ENCODE measurements at places on chromosomes 7 and 10.

- no peak for DNase-seq
These were observed 163.2 kb downstream of the JAZF1 start for GRCh38 chr7:28017372-28017771.

DNA sequence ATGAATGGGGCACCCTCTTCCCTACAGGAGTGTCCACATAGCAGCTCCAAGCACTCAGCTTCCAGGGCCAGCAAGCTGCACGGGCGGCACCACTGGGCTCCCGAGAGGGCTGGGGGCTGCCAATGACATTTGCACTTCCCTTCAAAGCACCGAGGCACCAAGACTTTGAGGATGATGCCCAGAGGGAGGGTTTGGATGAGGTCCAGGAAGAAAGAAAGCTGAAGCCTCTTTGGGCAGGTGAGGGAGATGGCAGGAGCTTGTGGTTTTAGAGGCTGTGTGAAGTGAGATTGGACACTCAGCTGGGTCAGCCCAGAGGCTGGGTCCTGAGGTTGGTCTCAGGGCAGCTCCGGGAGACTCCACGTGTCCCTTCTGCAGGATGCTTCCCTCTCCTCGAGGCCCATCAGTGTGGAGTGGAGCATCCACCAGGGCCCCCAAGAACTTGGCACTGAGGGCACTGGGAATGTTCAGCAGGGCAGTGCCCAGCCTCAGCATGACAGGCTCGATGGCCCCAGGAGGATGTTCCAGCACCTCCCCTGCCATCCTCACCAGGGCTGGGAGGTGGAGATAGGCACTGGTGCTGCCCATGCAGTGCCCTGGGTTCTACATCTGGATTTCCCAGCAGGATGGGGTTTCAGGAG lies 54.9 kb upstream of the IGFBP3 start:
- DNase-seq: no peak

DNA sequence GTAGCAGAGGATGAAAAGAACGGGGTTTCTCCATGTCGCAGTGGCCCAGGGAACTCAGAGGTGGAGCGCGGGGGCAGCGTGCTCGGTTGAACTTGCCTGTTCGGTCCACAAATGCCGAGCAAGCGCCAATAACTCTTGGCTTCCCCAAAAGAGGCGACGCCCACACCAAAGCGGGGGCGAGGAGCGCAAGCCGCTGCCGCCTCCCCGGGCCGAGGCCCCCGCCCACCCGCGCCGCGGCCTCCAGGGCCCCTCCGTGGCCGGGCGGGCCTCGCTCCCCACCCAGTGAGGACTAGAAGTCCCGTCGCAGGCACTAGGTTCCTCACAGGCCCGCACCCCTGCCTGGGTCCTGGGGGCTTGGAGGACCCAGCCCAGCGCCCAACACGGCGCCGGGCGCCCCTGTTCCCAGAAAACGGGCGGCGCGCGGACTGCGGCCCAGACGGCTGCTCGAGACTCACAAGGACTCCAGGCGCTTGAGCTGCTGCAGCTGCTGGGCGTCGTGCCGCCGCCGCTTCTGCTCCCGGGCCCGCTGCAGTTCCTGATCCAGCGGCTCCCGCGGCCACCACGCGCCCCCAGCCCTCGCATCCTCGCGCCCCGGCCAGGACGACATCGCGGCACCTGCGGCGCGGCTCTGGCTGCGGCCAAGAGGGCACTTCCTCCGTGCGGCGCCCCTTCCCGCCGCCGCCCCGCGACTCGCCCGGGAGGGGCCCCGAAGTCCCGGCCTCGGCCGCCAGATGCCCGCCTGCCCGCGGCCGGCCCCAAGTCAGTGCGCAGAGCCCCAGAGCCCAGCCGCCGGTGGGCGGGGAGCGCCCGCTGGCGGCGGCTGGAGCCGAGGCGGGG lies 14.6 kb upstream of the FKBP9 start:
- peak; percentile 43 for DNase-seq

DNA sequence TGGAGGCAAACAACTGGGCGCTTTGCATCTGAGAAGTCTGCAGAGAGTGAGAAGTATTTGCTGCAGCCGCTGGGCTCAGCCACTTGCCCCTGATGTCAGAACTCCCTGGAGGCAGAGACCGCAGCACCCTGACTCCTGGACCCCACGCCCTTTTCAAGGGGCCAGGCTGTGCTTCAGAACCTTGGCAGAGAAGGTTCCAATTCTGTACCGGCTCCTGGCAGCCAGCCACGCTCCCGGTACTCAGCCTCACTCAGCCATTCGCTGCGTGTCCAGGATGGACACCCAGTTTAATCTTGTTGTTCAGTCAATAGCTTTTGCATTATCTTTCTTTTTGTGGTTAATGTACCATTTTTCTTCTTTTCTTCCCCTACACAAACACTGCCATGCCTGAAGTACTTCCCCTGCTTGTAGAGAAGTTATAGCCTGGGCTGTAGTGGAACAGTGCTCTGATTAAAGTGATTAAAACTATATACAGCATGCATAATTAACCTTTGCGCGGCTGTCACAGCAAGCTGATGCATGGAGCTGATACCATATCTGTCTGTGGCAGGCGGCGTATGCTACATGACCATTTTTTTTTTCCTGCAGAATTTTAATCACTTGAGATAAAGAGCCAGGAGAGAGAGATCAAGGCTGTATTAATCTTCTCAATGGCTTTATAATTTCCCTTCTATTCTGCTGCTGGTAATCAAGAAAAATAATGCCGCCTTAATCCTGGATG lies 578.5 kb downstream of the SDK1 start:
- no peak for DNase-seq

GRCh38 chr10:76514321-76514720 lies 1082.9 kb downstream of the LRMDA start:
- DNase-seq: no peak

- no peak for DNase-seq
These were observed 76.7 kb downstream of the SFMBT2 start for GRCh38 chr10:7333961-7334641.

DNA sequence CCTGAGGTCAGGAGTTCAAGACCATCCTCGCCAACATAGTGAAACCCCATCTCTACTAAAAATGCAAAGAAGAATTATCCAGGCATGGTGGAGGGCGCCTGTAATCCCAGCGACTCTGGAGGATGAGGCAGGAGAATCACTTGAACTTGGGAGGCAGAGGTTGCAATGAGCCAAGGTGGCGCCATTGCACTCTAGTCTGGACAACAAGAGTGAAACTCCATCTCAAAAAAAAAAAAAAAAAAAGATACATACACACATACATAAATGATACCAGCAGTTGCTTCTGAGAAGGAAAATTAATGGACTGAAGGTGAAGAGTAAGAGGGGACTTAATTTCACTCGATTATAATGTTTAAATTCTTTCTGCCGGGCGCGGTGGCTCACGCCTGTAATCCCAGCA lies 40.2 kb upstream of the PAX2 start:
- no peak for DNase-seq

DNA sequence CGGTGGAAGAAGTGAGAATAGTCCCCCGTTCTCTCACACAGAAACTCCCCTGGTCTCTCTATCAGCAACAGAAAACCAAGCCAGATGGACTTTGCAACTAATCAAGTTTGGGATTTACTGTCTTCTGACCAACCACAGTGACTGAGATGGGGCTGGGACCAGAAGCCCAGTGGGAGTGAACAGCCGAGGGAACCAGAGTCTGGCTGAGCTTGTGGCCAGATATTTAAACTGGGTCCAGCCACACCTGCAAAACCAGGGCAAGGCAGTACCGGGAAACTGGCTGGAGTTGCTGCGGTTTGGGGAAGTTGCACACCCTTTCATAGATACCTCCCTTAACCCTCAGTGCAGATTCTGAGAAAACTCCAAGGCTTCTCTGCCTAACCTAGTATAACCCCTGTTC lies 6.0 kb downstream of the GSTK1 start:
- no peak for DNase-seq

DNA sequence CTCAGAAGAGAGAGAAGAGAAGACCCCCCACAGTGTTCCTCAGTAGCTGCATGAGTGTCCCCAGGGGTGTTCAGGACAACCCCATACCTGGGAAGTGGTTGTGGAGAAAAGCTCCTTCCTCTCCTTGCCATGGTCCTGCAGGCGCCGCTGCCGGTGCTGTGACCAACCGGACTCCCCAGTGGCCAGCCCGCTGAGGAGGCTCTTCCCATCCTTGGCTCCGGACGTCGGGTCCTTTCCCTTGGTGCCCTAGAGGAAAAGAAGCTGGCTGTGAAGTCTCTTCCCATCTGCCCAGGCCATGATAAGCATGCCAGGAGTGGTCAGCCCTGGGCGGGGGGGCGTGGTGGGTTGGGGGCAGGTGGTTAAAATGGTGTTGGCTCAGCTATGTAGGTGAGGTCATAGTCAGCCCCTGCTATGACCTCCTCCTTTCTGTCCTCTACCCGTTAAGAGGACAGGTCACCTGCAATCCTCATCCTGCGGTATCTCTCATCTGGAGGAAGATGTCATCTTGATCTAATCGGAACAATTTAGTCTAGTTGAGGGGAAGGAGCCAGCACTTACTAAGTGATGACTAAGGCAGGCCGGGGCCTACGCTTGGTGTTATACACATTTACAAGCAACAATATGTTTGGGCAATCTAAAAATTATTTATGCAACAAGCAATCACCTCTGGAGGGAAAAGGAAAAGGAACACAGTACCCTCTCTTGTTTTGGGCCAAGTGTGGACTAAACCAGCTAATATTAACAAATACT lies 13.2 kb downstream of the WDR91 start:
- no peak for DNase-seq

GRCh38 chr7:135098391-135098790 lies 49.5 kb upstream of the TMEM140 start:
- DNase-seq: no peak

DNA sequence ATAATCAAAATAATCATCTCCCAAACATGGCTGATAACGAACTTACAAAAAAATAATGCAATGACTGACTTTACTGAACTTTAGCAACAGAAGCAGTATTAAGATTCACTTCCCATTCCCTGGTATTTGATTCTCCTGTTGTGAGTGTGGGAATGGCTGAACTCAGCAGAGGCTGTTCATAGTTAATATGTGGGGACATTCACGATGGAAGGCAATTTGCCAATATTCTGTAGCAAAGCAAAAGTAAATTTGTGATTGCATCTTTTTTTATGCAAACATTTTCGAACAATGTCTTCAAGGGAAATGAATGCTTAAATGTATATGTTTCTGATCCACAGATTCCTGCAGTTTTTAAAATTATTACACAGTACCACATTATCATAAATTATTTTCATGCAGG lies 431.7 kb upstream of the KLF6 start:
- DNase-seq: no peak

- DNase-seq: no peak
These were observed 362.7 kb upstream of the VSTM2A start for GRCh38 chr7:54179321-54180029.

DNA sequence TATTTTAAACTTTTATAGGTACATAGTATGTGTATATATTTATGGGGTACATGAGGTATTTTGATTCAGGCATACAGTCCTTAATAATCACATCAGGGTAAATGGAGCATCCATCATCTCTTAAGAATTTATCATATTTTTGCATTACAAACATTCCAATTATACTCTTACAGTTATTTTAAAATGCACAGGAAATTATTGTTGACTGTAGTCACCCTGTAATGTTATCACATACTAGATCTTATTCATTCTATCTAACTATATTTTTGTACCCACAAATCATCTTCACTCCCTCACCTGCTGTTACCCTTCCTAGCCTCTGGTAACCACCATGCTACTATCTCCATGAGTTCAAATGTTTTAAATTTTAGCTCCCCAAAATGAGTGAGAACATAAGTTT lies 56.3 kb upstream of the FAM3C start:
- DNase-seq: no peak

DNA sequence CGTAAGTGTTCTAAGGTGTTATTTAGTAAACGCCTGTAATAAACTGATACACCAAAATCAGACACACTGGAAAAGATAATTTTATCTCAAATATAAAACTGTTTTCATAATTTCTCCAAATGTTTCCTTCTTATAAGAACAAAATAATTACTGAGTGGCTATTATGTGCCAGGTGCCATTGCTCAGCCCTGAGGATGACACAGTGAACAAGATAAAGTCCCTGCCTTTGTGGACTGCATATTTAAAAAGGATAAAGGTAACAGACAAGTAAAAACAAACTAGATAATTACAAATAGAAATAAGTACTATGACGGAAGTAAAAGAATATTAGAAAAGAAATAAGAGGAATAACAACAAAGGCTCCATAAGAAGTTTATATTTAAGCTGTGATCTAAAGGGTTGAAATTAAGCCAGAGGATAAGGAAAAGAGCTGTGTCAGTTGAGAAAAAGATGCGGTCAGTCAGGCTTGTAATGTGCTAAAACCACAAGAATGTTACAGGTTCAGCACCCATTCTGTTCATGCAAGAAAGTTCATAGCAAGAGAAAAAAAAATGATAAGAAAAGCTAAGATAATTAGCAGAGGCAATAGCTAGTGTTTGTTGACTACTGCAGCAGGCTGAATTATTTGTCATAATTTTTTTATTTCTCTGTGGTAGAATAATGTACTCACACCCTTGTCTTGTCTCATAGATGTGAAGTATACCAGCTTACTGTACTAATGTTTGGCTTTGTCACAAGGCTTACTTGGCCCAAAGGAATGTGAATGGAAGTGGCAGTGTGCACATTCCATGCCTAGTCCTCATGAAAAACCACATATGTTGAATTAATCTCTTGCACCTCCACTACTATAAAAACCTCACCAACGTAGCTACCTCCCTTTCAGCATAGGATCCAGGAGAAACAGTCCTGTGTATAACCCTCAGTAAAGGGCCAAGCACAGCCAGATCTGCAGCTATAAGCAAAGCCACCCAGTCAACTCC lies 75.1 kb downstream of the CRPPA start:
- no peak for DNase-seq

Measured in stimulated activated CD8-positive, alpha-beta memory T cell treated with anti-CD3 and anti-CD28 coated beads, Interleukin-4, amount 100 ng/mL, for 4 hours (primary cell).